ENCODE measurements at places on chromosomes 3 and 15. TPM values are rescaled to one million over a fixed set of nuclear protein-coding genes. Genes with fewer than 3 reads are reported as not detected.
A peak's percentile ranks its signal among the peaks of the same experiment; 100 is the strongest.

GRCh38 chr3:120203621-120204020, 81.4 kb downstream of the GPR156 start:
- peaks cover 2% of the 10 kb centered on the region for H3K27me3 ChIP-seq
- H3K4me3 ChIP-seq, result no peak overlapping the region
- no peaks in the 10 kb centered on the region for H3K36me3 ChIP-seq
- no peak for DNase-seq
- H3K27ac ChIP-seq, result no peak overlapping the region
- H3K4me1 ChIP-seq, result peaks cover 6% of the 10 kb centered on the region

DNA sequence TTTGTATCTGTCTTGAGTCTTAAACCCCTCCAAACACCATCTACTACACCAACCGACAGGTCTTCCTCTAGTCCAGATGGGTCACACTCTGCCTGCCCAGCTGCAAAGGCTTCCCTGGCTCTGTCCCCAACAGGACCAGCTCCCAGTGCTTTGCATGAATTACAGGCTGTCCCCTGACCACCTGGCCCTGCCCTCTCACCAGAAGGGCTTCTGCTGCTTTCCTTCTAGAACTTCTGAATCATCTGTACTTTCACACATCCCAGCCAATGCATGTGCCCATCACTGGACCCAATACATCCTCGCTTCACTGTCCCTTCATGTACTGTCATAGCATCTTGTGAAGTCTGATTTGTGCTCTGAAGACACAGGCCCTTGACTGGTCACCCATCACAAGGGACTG, 53.6 kb downstream of the HOMER2 start:
- no peak overlapping the region for H3K27ac ChIP-seq
- no peak for DNase-seq
- H3K4me3 ChIP-seq, result no peak overlapping the region

- H3K4me3 ChIP-seq, result no peak overlapping the region
- H3K36me3 ChIP-seq, result peaks cover 7% of the 10 kb centered on the region
- peaks cover 3% of the 10 kb centered on the region for H3K27me3 ChIP-seq
- H3K27ac ChIP-seq, result peak overlapping the region; percentile 52
Observed at GRCh38 chr3:192844836-192845525, 72.7 kb downstream of the MB21D2 start.

GRCh38 chr3:158005391-158006100, 100.7 kb downstream of the SHOX2 start:
- H3K27ac ChIP-seq, result no peak overlapping the region
- DNase-seq, result no peak
- H3K4me3 ChIP-seq, result no peak overlapping the region
- H3K4me1 ChIP-seq, result no peaks in the 10 kb centered on the region

GRCh38 chr3:71066356-71066755, 517.2 kb downstream of the FOXP1 start:
- peaks cover 33% of the 10 kb centered on the region for H3K4me1 ChIP-seq
- peak overlapping the region; percentile 91 for H3K4me3 ChIP-seq
- DNase-seq, result no peak
- H3K27me3 ChIP-seq, result no peaks in the 10 kb centered on the region

DNA sequence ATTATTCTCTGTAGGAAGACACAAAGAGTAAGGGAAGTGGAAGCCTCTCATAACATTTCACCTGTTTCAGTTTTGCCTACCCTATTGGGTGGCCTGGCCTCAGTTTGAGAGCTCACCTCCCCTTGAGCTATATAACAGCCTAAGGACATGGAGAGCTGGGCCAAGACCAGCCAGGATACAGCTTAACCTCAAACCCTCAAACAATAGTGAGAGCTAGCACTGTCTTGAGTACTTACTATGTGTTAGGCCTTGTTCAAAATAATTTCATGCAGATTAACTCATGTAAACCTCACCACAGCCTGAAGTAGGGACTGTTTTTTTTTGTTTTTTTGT, 15.0 kb upstream of the TBL1XR1 start:
- H3K4me3 ChIP-seq, result no peak overlapping the region
- H3K36me3 ChIP-seq, result no peaks in the 10 kb centered on the region
- H3K4me1 ChIP-seq, result no peaks in the 10 kb centered on the region

DNA sequence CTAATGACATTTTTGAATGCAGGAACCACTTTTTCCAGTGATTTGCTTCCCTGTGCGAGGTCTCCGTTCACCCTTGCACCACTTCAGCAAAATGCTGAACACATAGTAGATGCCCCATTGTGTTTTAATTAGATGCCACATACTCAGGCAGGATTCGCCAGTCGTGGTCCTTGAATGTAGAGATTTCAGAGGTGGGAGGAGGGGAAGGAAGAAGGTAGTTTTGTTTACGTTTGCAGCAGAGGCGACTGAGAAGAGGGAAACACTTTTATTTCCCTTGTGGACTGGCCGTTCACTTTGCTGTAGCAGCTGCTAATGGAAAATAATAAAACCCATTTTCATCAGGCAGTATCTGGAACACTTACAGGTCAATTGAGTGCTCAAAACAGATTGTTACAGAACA, 262.8 kb upstream of the TBL1XR1 start:
- H3K27me3 ChIP-seq, result no peaks in the 10 kb centered on the region
- H3K36me3 ChIP-seq, result no peaks in the 10 kb centered on the region
- peaks cover 26% of the 10 kb centered on the region for H3K4me1 ChIP-seq
- no peak overlapping the region for H3K4me3 ChIP-seq

DNA sequence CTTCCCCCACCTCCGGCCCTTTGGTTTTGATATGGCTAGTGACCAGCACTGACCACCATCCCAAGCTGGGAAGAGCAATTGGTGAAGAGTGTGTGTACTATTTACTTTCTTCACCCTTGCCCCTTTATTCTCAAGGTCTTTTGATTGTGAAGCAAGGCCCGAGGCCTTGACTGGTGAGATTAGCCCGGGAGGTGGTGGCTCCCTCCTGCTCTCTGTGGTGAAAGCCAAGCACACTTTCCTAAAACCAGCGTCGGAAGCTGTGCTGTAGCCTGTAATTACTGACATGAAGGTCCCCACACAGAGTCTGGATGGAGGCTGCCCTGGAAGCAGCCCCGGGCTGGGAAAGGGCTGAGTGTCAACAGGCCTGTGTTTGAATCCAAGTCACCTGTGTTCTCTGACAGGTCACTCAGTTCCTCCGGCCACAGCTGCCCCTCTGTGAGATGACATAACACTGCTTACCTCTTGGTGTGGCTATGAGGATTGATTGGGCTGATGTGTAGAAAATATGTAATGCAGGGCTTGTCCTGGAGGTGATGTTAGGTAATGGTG, 60.5 kb upstream of the PRR23C start:
- no peaks in the 10 kb centered on the region for H3K36me3 ChIP-seq
- peaks cover 20% of the 10 kb centered on the region for H3K27me3 ChIP-seq
- no peak overlapping the region for H3K27ac ChIP-seq
- no peak overlapping the region for H3K4me3 ChIP-seq
- DNase-seq, result no peak

DNA sequence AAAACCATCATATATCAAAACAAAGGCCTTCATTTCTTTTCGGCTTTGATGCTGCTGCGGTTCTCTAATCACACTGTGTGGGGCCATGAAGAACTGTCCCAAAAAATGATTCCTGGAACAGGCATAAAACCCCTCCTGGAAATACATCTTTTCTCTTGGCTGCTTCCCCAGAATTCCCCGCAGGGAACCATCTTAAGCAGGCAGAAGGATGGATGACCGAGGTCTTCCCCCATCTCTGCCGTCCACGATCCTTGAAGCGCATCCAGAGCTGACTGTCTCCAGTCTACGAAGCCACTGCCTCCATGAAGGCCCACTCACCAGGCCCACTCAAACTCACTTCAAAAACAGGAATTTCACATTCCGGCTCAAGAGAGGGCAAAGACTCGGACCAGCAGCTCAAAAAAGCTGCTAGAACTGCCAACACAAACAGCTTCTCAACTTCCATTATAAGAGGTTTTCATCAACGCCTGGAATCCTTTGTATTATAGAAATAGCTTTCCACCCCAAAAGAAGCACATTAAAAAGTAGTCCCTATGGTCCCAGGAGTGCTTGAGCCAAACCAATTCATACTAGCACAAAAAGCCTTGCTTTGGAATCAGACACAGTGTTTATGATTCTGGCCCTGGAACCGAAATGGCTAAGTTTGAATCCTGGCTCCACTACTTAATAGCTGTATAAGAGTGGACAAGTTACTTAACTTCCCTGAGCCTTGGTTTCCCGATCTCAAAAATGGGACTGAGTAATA, 487.5 kb upstream of the WNT5A start:
- no peak for DNase-seq
- peaks cover 5% of the 10 kb centered on the region for H3K36me3 ChIP-seq
- H3K4me1 ChIP-seq, result no peaks in the 10 kb centered on the region
- H3K4me3 ChIP-seq, result no peak overlapping the region

DNA sequence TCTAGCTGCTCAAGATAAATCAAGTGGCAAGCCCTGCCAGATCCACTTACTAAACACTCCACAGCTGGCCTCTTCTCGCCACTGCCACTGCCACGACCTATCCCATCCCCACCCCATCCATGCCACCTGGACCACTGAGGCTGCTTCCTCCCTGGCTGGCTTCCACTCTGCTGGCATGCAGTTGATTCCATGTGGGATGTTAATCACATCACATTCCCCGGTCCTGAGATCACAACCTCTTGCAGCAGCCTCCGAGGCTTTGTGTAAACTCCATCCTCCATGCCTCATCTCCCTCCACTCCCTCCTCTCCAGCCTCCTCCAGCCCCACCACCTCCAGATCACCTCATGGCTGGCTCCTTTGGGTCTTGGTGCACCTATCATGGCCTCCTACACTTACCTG, 7.7 kb downstream of the NCKIPSD start:
- peak; percentile 34 for DNase-seq
- peaks cover 35% of the 10 kb centered on the region for H3K4me1 ChIP-seq
- H3K27ac ChIP-seq, result peak overlapping the region; percentile 12
- H3K27me3 ChIP-seq, result no peaks in the 10 kb centered on the region
- H3K36me3 ChIP-seq, result peaks cover 25% of the 10 kb centered on the region

- H3K4me3 ChIP-seq, result no peak overlapping the region
- DNase-seq, result no peak
- H3K27me3 ChIP-seq, result no peaks in the 10 kb centered on the region
- peaks cover 7% of the 10 kb centered on the region for H3K36me3 ChIP-seq
- H3K4me1 ChIP-seq, result peaks cover 61% of the 10 kb centered on the region
Observed at GRCh38 chr3:37200141-37200540, 25.8 kb upstream of the LRRFIP2 start.

- DNase-seq, result no peak
- no peaks in the 10 kb centered on the region for H3K27me3 ChIP-seq
- H3K36me3 ChIP-seq, result peaks cover 8% of the 10 kb centered on the region
- no peak overlapping the region for H3K4me3 ChIP-seq
- H3K4me1 ChIP-seq, result peaks cover 37% of the 10 kb centered on the region
- H3K27ac ChIP-seq, result no peak overlapping the region
Observed at GRCh38 chr15:92648190-92648875, 7.2 kb downstream of the FAM174B start.

- H3K27ac ChIP-seq, result no peak overlapping the region
- DNase-seq, result no peak
- H3K4me3 ChIP-seq, result no peak overlapping the region
- H3K27me3 ChIP-seq, result no peaks in the 10 kb centered on the region
- H3K4me1 ChIP-seq, result no peaks in the 10 kb centered on the region
- H3K36me3 ChIP-seq, result no peaks in the 10 kb centered on the region
Observed at GRCh38 chr3:108931035-108931434, 22.6 kb downstream of the GUCA1C start.

DNA sequence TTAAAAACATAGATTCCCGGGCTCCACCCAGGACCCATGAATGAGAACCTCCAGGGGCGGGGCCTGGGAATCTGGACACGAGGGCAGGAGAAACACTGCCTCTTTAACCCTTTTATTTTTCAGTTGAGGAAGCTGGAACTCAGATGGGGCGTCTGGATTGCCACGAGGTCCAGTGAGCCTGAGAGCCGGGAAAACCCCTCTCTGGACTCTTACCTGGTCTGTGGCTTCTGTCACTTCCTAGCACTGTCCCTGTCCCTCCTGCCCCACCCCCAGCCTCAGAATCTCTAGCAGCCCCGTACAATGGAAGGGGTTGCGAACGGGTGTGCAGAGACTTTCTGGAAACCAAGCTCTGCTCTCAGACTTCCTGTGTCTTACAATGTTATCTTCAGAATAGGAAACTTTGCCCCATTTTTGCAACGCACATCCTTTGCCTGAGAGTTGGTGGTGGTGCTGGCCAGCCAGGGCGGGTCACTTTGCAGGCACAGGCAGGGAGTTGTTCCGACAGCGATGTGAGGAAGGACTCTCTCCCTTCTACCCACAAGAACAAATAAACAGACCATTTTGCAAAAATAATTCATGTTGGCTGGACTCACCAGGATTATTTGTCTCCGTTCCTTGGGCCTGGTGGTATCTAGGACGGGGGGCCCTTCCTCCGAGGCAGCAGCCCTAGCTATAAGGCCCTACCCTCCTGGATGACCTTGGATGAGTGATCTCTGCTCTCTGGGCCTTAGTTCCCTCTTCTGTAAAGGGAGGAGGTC, 59.1 kb downstream of the SMAD6 start:
- H3K4me3 ChIP-seq, result peak overlapping the region; percentile 62
- H3K27ac ChIP-seq, result peak overlapping the region; percentile 89
- peaks cover 2% of the 10 kb centered on the region for H3K27me3 ChIP-seq
- peaks cover 84% of the 10 kb centered on the region for H3K4me1 ChIP-seq

DNA sequence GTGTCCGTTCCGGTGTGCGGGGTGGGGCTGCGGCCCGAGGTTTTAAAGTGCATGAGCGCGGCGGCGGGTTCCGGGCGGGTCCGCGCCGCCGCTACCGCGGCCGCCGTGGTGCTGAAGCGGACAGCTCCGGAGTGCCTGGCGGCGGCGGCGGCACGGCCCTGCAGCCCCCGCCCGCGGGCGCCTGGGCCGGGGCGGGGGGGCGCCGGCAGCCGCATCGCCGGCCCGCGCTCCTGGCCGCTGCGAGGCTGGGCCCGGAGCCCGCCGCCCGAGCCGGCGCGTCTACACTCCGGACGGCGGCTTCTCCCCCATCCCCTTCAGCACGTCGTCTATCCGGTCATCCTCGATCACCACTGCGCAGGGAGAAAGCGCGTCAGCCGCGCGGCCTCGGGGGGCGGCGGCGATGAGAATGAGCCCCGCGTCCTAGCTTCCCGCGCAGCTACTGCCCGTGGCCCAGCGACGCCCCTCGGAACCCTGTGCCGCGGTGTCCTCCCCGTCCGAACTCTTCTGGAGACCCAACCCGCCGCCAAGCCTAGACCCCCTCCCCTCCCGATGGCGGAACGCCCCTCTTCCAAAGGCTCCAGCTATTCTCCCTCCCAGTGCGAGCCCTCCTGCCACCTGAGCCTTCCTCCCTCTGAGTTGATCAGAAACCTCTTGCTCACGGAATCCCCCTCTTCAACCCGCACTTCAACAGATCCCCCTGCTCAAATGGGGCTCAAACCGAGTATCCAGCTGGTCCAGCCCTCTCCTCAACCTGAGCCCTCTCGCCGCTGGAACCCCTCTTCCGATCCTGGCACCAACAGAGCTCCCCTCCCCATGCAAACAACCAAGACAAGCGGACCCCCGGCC, 1.3 kb downstream of the CAMK2N2 start:
- no peak overlapping the region for H3K27ac ChIP-seq
- no peaks in the 10 kb centered on the region for H3K36me3 ChIP-seq
- H3K4me1 ChIP-seq, result peaks cover 14% of the 10 kb centered on the region
- DNase-seq, result no peak
- H3K4me3 ChIP-seq, result peak overlapping the region; percentile 73

IP6K1 gene
- 48.6 TPM for total RNA-seq

QARS1 gene
- 231 TPM for total RNA-seq

HRH1 gene
- total RNA-seq, result 4.9 TPM

RASGRF1 gene
- total RNA-seq, result not detected

HRG gene
- not detected for total RNA-seq

CEMIP gene
- total RNA-seq, result 51.4 TPM

CCK gene
- not detected for total RNA-seq

LDHAL6B gene
- total RNA-seq, result not detected

SLC9C1 gene
- total RNA-seq, result not detected

CCR8 gene
- not detected for total RNA-seq

EAF1 gene
- 17.1 TPM for total RNA-seq

FRMD5 gene
- 1.2 TPM for total RNA-seq

NDUFB4 gene
- 181 TPM for total RNA-seq

CCDC174 gene
- total RNA-seq, result 8.0 TPM

GABRR3 gene
- total RNA-seq, result not detected
